ENCODE measurements at places on chromosomes 1 and 21.

DNA sequence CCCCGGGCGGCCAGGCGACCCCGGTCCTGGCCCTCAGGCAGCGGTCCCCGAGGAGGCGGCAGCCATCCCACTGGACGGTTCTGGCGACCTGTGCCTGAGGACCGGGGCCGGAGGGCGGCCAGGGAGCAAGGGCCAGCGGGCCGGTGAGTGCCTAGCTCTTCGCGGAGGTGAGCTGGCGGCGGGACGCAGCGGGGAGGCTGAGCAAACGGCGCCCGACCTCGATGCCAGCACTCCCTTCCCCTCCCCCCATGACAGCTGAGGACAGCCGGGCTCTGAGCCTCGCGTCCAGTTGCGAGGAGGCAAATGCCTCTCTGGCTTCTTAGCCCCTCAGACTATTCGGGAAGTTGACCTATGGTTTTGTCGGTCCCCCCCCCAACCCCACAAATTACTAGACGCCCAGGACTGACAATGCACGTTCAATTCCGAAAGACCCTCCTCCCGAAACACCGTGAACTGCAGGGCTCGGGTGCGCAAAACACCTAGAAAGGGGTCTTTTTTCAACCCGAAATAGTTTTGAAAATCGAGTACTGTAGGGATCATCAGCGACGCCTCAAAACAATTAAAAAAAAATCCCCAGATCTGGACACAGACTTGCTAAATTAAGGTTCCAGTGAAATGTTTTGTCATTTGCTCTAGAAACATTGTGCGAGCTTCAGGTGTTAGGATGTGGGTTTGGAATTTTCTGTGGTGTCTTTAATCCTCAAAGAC, 8.3 kb downstream of the CDKN2C start:
- DNase-seq: peak; percentile 46

- no peak for DNase-seq
Measured at GRCh38 chr1:172241540-172241939, 178.9 kb upstream of the C1orf105 start.

GRCh38 chr21:16592381-16592780, 862.6 kb downstream of the USP25 start:
- no peak for DNase-seq

- DNase-seq: no peak
Measured at GRCh38 chr1:61588736-61589672, 135.9 kb downstream of the TM2D1 start.

Measured in trophoblast cell (in vitro differentiated cells and primary cell).